Left renal pelvis (tissue), 4 donors: ENCODE measurements at places on chromosomes 2 and 18. TPM values are rescaled to one million over a fixed set of nuclear protein-coding genes. Genes with fewer than 3 reads are reported as not detected.
A peak's percentile ranks its signal among the peaks of the same experiment; 100 is the strongest.

- no peak for DNase-seq
These were observed 2005.9 kb upstream of the CELF4 start for GRCh38 chr18:39571511-39571910.

CXCR4 gene
- 55.8 TPM for polyA plus RNA-seq

- no peak for DNase-seq
These were observed 136.7 kb downstream of the MBP start for GRCh38 chr18:76995896-76996295.

- no peak for DNase-seq
These were observed 982.1 kb downstream of the TSN start for GRCh38 chr2:122737429-122738077.

- DNase-seq: no peak
These were observed 28.4 kb downstream of the IMPA2 start for GRCh38 chr18:12009581-12010140.

DNA sequence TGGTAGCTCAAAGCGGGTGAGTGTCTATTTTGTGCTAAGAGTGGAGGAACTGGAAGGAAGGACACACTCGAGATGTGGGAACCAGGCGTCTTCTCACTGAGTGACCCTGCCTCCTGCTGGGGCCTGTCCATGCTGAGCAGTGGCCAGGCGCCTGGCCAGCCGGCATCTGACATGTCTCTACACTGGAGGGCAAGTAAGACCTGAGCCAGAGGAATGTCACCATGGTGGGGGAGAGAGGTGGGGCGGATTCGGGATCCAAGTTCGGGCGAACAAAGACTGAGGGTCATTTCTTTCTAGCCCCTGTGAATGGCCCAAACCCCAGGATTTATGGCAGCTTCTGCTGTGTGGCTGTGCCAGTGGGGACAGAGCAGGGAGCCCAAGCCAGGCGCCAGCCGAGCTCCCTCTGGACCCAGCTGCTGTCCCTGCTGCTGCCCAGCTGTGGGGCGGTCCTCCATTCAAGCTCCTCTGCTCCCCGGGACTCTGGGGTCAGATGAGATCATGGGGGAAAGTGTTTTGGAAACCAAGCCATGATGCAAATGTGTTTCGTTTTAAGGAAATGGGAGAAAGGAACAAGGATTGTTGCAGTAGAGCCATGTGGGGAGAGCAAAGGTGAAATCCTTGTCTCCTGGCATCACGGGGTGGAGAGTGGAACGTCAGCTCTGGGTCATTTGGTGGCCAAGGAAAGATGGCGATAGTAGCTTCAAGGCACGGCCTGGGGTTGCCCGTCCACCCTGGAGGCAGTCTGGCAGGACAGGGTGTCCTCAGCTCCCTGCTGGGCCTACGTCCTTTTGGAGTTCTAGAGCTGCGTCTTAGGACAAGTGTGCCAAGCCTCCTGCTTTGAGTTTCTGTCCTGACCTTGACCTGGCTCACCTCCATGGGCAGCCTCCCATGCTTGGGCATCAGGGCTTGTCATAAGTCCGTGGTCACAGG, 8.1 kb downstream of the ACKR3 start:
- no peak for DNase-seq

- DNase-seq: no peak
These were observed 298.2 kb upstream of the CHST9 start for GRCh38 chr18:27483276-27483675.

DNAH7 gene
- polyA plus RNA-seq: 9.5 TPM

GRCh38 chr2:191610756-191611155, 67.2 kb upstream of the NABP1 start:
- no peak for DNase-seq

ZNF519 gene
- 15.9 TPM for polyA plus RNA-seq

DNA sequence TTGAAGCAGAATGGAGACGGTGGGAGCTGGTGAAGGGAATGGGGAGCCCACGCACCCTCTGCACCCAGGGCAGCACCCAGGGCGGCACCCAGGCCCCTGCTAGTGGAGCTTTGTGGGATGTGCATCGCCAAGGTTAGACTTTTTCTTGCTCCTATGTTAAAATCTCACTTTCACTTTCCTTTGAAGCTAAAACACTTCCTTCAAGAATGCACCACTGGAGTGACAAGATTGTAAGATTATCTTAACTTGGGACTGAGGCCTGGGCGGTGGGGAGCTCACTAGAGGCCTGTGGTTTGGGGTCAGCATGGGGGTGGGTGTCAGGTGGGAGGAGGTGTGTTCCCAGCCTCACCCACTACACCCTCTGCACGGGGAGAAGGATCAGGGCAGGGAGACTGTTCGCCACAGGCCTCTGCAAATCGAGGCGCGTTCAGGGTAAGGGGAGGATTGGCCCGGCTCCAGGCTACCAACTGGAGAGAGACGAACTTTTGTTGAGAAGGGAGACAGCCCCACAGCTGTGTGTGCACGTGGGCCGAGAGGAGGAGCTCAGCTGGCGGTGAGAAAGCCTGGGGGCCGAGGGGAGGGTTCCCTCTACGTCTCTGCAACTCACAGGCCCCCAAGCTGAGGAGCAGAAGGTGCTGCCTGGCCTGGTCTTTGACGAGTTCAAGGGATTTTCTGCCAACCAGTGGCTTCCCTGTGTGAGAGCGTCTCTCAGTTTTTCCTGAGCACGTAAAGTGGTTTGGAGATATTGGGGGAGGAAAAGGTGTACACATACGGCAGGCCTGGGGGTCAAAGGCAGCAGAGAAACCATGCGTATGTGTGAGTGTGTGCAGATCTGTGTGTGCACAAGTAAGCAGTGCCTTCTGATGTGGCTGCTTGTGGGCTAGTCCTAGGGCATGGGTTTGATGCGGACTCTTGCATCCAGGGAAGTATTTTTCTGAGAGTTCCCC, 147.7 kb downstream of the KLHL29 start:
- DNase-seq: no peak

DNA sequence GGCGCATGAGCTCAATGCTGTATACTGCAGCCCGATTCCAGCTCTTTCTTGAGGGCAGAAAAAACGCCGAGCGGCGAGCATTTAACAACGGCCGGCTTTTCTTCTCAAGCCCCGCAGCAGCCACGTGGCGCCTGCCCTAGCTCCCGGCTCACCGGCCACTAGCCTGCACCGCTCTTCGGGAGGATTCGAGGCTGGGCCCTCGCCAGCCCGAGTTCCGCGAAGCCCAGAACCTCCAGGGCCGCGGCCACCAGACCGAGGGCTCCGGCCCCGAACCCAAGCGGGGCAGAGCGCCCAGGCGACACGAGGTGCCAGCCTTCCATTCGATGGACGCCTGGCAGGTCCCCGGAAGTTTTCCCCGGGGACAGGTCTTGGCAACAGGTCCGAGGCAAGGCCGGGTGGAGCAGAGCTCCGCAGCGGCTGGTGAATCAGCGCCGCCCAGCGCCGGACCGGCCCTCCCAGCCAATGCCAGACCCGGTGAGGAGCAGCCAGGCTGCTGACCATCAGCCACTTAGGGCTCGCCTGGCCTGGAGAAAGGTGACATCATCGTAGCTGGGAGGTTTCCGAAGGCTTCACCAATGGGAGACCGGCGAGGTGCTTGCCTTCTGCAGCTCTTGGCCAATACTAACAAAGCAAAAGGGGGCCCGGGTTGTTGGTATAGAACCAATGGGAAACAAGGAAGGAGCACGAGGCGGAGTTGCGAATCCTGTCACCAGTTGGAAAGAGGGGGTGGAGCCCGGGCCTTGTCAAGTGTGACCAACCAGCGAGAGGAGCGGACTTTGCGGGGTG, 552 bp upstream of the MXD1 start:
- peak; percentile 98 for DNase-seq

RAB6C gene
- polyA plus RNA-seq: 0.56 TPM

AGAP1 gene
- 19.8 TPM for polyA plus RNA-seq

DNA sequence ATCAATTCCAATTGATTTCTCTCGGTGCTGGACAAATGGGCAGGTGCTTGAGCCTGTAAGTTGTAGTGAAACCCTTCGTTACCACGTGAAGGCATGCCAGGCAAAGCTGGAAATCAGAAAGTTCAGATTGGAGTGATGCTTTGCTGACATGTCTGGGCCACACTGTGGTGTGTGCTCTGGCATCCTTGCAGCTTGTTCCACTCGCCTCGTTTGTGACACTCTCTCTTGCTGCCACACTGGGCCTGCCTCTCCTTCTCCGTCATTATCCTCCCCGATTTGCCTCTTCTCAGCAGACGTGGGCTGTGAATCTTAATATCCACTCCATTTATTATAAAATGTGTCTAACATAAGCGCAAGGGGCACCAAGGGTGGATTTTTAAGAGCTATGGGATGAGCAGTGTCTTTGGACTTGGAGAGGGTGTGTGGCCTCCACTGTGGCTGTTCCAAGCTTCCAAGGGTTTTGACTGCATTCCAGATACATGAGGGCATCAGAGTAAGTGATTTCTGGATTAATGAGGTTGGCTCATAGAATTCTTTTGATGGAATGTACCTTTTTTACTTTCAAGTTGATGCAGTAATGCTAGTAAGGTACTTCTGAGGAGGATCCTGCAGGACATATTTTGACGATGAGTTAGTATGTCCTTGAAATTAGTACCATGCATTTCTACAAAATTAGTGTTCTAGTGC, 238.8 kb downstream of the TPGS2 start:
- DNase-seq: no peak

TWIST2 gene
- 5.1 TPM for polyA plus RNA-seq

POTEE gene
- polyA plus RNA-seq: 0.22 TPM

GRCh38 chr2:77721593-77721992, 199.4 kb upstream of the LRRTM4 start:
- DNase-seq: no peak

LAMA3 gene
- polyA plus RNA-seq: 2.3 TPM

DNA sequence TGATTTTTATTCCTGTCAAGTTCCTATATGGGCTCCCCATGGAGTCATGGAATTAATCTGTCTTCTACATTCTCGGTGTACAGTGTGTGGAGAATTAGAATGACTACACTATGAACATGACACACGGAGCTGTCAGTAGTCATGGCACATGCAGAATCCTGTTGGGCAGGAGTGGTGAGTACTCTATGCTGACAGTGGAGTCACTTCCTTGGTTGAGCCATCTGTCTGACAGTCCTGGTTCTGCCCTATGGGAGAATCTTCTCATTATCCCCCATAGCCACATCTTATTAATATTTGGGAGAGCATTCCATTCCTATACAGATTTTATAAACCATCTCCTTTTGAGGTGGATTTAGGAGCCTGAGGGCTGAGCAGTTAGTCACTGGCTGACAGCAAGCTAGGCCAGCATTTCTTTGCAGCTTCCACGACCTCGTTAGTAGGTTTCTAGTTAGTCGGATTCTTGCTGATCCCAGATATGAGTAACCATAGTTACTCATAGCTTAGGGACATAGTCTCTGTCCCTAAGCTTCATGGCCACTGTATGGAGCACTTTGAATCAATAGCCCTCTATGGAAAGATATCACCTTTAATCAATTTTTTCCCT, 90.6 kb downstream of the MDH1 start:
- DNase-seq: no peak

DNA sequence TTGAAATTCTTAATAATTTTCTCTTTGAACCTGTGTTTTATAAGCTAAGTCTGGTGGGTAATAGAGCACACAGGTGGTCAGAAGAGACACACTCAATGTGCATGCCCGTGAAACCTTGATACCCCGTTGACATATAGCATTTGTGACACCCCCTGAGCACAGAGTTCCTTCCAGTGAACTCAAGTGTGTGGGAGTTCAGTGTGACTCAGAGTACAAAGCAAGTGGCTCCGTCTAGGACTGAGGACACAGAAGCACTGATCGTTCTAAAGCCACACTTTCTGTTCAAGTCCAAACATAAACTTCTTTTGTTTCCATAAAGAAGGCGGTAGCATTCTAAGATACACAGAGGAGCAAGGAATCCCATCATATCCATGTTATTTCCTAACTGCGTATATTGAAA, 523.6 kb downstream of the PID1 start:
- DNase-seq: no peak

- no peak for DNase-seq
These were observed at the start of gene HOXD10 for GRCh38 chr2:176115883-176116813. TSS of gene HOXD10 (plus strand) at chr2:176116778. CDS start at chr2:176116834, 56 bp downstream.

SLC4A3 gene
- 7.3 TPM for polyA plus RNA-seq

DNA sequence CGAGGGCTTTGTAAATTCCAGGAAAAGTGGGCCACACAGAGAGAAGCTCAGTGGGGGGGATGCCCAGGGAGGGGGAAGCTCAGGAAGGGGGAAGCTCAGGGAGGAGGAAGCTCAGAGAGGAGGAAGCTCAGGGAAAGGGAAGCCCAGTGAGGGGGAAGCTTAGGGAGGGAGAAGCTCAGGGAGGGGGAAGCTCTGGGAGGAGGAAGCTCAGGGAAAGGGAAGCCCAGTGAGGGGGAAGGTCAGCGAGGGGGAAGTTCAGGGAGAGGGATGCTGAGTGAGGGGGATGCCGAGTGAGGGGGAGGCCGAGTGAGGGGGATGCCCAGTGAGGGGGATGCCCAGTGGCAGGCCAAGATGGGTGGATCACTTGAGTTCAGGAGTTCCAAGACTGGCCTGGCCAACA, 821 bp upstream of the CHRNG start:
- no peak for DNase-seq

DNA sequence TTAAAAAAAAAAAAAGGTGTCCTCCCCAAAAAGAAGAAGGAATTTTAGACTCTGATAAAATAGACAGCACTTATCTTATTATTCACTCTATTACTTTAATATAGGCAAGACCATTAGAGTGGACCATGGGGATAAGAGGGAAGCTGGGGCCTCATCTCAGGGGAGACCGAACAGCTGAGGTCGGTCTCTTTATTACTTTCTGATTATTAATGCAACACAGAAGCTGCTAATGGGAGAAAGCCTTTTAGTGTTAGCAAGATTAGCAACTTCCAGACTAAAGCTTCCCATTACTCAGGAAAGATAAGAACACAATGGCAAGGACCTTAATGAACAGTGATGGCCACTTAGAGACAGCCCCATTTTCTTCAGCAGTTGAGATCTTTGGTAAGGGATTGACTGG, 135.5 kb downstream of the TMEFF2 start:
- DNase-seq: no peak

GRCh38 chr2:177617849-177618248, 225.3 kb downstream of the AGPS start:
- DNase-seq: no peak

DNA sequence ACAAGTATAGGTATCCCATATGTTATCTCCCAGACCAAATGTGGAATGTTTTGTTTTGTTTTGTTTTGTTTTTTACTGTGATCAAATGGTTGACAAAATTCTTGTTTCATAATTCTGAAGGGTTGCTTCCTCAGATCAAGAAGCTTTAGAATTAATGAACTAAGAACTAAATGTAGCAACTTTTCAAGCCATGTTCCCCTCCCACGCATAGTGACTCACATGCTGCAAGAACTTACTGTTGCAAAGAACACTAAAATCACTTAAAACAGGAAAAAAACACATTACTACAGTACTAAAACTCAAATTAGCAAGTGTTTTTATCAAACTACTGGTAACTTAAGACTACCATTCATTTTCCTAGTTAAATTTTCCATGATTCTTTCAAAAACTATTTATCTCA, 30.6 kb downstream of the HNRNPLL start:
- no peak for DNase-seq

DNA sequence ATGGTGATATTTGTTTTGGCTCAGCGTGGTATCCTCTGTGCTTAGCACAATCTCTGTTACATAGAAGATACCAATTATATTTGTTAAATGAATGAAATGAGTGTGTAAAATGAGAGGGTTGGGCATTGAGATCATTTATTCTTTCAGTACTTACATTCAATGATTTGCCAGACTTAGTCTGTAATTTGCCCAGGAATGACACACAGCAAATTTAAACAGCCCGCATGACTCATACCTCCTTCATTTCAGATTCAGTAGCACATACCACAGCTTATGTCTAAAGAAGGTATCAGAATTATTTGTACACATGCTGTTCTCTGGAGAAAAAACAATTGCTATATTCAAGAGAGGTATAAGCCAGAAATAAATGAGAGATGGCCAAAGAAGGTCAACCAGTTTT, 37.0 kb downstream of the KLHL14 start:
- DNase-seq: no peak

GRCh38 chr18:59282341-59282740, 9.1 kb upstream of the RAX start:
- no peak for DNase-seq
